Activated CD4-positive, alpha-beta memory T cell treated with anti-CD3 and anti-CD28 coated beads for 36 hours (primary cell): ENCODE measurements at places on chromosomes 16 and 17. TPM values are rescaled to one million over a fixed set of nuclear protein-coding genes. Genes with fewer than 3 reads are reported as not detected.

- DNase-seq, result no peak
- H3K4me1 ChIP-seq, result peaks cover 5% of the 10 kb centered on the region
- peaks cover 3% of the 10 kb centered on the region for H3K36me3 ChIP-seq
- no peak overlapping the region for H3K27ac ChIP-seq
- no peaks in the 10 kb centered on the region for H3K27me3 ChIP-seq
Observed at GRCh38 chr16:12025472-12025871, 48.9 kb downstream of the SNX29 start.

GRCh38 chr16:9372934-9373890, 281.8 kb downstream of the HAPSTR1 start:
- H3K36me3 ChIP-seq, result no peaks in the 10 kb centered on the region
- H3K27me3 ChIP-seq, result no peaks in the 10 kb centered on the region
- no peak overlapping the region for H3K4me3 ChIP-seq
- no peak overlapping the region for H3K27ac ChIP-seq

DNA sequence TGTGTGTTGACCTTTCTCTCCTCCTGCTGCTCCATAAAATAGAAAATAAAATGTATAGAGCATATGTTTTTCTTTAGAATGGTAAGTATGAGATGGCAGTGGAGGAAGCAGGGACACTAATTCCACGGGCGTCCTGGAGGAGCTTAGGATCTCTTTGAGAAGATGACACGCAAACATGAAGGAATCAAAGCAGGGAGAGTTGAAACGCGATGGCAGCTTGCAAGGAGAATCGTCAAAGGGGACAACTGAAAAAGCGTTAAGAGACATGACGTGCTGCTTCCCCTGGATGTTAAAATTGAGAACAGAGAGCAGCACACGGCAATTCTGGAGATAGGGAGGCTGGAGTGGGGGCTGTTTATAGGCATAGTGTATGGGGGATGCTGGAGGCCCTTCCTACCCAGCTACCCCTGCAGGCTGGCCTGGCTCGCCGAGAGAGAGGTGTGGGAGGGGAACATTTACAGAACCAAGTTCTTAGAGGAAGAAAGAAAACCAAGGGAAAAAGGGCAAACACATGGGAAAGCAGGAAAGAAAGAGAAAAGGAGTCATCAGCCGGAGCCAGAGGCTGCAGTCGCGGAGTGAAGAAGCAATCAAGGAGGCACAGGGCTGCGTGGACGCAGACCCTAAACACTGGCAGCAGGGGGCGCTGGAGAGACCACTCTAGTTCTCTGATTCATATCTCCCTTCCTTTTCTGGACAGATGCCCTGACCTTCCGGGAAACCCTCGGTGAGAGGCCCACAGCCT, 55.8 kb downstream of the MYH13 start:
- H3K4me1 ChIP-seq, result peaks cover 5% of the 10 kb centered on the region
- H3K27me3 ChIP-seq, result peaks cover 1% of the 10 kb centered on the region
- H3K4me3 ChIP-seq, result no peak overlapping the region
- no peaks in the 10 kb centered on the region for H3K36me3 ChIP-seq

Gene SUMO2
- total RNA-seq, result 612 TPM

- H3K27me3 ChIP-seq, result peaks cover 7% of the 10 kb centered on the region
- H3K27ac ChIP-seq, result peak overlapping the region; percentile 70
- peak; percentile 50 for DNase-seq
- no peak overlapping the region for H3K4me3 ChIP-seq
- peaks cover 34% of the 10 kb centered on the region for H3K4me1 ChIP-seq
Observed at GRCh38 chr16:20938426-20938825, 37.9 kb downstream of the LYRM1 start.

DNA sequence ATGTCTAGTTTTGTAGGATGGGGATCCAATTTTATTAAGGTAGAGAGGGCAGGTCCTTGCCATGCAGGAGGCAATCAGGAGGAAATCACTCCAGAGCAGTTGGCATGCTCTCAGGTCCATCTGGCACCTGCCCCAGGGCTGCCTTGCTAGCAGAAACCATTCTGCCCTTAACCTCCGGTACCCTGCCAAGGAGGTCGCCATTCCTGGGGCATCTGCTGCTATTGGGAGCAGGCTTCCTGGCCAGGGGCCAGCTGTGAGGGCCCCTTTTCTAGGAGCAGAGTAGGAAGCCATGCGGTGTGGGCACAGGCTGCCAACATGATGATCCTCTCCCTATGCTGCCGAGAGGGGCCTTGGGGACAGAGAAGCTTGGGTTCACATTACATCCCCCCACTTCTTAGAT, 47.6 kb upstream of the MGAT5B start:
- H3K4me1 ChIP-seq, result peaks cover 7% of the 10 kb centered on the region
- no peak overlapping the region for H3K27ac ChIP-seq
- H3K27me3 ChIP-seq, result peaks cover 4% of the 10 kb centered on the region
- no peaks in the 10 kb centered on the region for H3K36me3 ChIP-seq
